ENCODE measurements at places on chromosomes 5 and 9.

DNA sequence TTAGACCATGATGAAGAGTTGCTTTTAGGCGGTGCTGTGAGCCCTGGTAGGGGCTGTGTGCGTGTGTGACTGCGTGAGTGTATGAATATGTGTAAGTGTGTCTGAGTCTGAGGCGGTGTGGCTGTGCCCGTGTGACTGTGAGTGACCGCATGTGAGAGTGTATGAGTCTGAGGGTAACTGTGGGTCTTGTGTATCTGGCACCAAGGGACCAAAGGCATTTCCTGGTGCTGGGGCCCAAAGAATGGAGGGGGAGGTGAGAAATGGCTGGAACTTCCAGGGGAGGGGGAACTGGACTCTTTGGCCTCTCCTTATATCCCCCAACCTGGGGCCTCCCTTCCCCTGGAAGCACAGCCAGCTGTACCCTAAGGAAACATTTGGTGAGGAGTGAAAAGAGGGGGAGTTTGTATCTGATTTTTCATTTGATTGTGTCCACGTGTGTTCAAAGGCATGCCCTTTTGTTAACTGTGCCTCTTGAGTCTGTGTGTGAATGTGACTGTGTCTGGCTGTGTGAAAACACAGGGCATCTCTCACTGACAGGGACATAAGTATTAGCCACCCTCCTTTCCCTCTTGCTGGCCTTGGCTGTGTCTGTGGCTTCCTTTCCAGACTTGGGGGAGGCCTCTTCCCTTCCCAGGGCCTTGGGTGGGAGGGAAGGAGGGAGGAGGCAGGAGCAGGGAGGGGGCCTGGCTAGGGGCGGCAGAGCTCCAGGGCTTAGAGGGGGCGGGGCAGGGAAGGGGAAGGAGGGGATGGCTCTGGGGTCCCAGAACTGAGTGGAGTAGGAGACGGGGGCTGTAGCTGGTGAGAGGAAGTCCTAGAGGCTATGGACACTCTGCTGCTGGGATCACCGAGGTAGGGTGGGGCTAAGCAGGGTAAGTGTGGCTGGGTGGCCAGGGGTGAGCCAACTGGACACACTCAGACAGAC lies 1.4 kb downstream of the IL11RA start:
- no peak for DNase-seq

- DNase-seq = no peak
Measured at GRCh38 chr9:6924988-6925563, 167.3 kb downstream of the KDM4C start.

DNA sequence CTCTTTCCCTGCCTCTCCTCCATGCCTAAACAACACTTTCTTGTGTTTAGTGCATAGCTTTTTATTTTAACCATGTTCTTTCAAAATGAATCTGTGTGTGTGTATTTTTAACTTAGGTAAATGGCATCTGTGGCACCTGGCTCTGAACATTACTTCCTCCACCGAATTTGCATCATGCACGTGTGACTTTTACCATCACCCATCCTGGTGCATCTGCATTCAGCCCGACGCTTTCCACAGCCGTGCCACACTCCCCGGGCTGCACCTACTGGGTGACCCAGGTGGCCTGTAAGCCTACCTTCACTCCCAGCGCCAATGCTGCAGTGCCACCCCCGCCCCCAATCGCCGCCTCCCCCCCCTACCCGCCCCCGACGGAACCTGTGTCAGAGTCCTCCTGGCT lies 12.7 kb upstream of the FCN1 start:
- DNase-seq = no peak

DNA sequence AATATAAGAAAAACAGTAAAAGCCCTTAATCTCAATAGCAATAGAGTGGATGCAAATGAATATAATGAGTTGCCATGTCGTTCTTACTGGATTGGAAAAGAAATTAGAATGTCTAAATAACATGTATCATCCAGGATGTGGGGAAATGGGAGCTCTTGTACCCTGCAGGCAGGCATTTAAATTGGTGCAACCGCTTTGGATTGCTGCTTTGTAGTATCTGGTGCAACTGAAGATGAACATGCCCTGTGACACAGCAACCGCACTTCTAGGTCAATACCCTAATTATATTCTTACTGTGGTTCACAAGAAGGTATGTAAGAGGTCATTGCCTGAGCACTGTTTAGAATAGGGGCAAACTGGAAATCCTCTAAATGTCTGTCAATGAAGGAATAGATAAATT lies 18.9 kb downstream of the MRPS30 start:
- no peak for DNase-seq

DNA sequence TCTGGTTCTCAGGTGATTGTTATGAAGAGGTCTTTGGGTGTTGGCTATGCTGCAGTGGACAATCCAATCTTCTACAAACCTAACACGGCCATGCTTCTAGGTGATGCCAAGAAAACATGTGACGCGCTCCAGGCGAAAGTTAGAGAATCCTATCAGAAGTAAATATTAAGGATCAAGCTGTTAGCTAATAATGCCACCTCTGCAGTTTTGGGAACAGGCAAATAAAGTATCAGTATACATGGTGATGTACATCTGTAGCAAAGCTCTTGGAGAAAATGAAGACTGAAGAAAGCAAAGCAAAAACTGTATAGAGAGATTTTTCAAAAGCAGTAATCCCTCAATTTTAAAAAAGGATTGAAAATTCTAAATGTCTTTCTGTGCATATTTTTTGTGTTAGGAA lies 101.3 kb downstream of the NNT start:
- DNase-seq = no peak

GRCh38 chr9:21852754-21853153 lies 50.3 kb downstream of the MTAP start:
- DNase-seq = no peak

- DNase-seq = no peak
Measured at GRCh38 chr5:173671121-173671949, 54.9 kb upstream of the BOD1 start.

DNA sequence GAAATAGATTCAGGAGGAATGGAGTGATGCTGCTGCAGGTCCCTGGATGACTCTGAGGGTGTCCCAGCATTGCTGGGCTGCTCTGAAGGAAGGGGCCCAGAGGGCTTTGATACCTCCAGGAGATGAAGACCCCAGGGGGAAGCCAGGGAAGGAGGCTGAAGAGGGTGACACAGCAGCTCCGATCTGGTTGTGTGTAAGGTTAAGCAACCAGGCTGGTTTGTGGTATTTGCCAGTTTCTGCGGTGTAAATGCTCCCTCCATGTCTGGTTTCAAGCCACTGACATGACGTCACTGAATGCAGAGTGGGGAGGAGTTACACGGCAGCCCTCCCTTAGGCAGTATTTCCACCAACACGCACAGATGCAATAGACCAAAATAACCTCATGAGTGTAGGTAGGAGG lies 40.0 kb upstream of the ORM1 start:
- no peak for DNase-seq

DNA sequence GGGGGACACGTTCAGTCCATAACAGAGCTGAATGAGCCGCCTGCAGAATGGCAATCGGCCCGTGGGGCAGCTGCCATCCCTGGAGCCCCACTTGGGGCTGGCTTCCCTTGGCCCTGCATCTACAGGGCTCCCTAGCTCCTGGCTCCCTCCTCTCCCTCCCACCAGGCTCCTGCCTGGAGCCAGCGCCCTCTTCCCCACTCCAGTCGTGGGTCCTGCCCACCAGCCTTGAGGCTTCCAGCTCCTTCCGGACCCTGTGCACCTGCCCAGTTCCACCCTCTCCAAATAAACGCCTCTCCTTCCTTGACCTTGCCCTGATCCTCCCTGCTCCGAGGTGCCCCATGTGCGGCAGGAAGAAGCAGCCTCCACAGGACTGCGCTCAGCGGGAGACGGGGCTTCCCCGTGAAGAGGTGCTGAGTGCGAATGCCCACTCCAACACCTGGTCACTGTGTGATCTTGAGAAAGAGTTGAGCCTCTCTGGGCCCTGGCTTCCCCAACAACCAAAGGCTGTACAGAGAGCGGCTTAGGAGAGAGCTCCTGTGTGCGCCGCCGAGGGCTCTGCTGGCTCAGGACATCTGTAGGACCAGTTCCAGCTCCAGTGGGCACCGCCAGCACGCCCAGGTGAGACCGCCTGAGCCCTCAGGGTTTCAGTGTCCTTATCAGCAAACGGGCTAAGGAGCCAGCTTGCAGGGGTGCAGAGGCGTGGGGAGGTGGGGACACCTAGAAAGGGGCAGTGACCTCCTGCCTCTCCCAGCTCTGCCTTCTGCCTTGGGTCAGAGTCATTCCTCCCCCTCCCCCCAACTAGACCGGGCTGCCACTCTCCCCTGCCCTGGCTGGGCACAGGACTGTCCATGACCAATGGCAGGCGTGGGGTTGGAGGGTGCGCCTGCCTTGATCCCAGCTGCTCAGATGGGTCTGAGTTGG lies 12.1 kb downstream of the C9orf50 start:
- no peak for DNase-seq

DNA sequence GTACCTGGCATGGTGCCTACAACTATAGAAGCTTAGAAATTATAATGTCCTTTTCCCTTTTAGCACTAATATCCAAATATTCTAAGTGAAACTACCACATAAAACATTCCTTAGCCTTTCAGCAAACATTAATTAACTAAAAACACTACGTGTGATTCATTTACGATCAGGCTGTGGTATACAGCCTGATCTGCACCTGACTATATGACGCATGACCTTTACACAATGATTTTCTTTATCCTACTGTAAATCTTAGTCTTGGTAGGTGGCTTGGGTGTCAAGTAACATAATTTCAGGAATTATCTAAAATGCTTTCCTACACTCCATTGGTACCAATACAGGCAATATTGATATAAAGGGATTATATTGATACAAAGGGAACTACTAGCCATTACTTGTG lies 686.7 kb downstream of the DTWD2 start:
- no peak for DNase-seq

DNA sequence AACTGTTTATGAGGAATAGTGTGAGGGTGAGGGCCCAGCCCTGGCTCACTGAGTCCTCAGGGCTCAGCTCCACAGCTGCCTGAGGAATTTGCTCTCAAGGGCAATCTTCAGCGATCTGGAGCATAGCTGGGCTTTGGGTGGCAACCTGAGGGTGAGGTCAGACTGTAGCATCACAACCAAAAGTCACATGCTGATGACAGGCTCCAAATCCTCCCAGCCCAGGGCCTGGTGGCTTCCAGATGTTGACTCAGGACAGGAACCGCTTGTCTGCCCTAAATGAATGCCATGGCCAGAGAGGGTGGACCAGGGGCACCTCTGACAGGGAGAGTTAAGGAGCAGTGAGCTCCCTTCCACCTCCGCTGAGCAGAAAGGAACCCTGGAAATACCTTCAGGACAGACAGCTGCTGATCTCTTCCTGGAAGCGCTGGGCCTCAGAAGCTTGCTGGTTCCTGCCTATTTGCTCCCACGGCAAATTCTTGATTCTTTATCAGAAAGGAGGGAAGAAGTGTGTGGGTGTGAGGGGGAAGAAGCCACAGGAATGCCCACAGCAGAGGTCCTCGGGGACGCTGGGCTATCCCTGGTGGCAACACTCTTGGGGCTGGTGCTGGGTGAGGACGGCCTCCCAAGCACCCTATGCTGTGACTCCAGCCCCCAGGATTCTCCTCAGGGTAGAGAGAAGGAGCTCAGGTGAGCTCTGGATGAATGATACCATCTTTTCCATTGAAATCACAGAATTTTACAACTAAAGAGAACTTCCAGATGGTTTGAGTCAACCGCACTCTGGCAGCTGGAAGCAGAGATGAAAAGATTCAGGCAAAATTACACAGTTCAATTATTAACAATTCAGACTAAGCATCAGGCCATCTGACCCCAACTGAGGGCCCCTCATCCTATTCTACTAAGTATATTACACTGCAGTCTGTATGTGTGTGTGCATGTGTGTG lies 13.8 kb upstream of the CTSL start:
- DNase-seq = no peak

GRCh38 chr5:149441986-149442385 lies 62.9 kb upstream of the IL17B start:
- no peak for DNase-seq

GRCh38 chr5:39730699-39731098 lies 305.9 kb upstream of the DAB2 start:
- DNase-seq = no peak

GRCh38 chr5:79834098-79834753 lies 144.6 kb downstream of the CMYA5 start:
- DNase-seq = no peak

DNA sequence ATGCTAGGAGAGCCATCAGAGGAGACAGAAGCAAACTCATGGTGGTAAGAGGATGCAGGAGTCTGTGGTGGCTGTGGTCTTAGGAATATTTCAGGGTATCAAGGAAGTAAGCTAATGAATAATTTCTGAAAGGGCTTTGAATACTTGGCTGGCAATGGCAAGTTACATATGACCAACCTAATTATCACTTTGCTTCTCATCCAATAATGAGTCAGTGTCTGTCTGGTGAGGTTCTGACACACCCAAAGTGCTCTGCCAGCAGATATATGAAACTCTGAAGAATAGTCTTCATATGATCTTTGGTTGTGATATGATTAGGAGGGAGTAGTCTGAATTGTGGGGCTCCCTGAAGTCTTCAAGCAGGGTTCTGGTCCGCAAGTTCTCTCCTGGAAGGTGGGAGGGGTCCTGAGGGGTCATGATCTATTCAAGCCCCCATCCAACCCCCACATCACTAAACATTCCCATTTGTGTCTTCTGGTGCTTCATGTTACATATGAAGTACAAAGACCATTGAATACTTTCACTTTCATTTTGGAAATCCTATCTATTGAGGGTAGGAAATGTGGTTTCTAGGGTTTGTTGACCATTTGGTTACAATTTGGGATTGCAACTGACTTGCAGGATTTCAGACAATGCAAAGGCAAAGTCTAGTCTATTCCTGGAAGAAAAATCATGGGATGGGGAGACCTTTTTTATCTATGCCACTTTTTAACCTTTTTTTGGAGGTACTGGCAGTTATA lies 199.9 kb upstream of the CDKN2B start:
- no peak for DNase-seq

DNA sequence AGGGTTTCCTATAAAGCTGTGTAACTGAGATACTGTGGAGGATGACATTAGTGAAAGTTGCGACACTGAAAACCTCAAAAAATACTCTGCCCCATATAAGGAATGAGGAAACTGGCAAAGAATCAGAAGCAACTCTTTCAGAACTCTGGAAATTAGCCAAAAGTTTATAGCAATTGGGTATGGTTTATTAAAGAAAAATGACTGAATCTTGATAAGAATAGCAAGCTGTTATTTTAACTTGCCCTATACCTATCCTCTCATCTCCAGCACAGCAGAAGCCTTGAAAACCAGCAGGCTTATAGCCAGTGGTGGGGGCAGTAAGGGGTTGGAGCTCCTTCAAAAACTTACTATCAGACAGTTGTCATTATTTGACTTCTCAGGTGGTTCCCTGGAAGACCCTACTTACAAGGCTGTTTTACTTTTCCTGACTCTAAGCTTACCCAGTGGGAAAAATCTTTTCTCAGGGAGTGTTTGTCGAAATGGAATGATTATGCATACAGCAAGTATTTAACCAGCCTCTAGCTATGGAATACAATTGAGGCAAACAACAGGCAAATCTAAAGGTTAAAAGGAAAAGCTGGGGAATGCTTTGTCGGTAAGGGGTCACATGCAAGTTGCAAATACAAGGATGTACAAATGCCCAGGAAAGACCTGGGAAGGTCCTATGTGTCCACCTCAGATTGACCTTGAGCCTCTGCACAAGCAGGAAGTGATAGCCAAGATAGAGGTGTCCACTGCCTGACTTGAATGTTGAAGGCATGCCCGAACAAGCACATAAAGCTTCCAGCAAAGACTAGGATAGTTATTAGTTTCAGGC lies 21.0 kb upstream of the FAM151B start:
- DNase-seq = no peak

GRCh38 chr9:70228611-70229010 lies 30.2 kb upstream of the SMC5 start:
- DNase-seq = no peak

- no peak for DNase-seq
Measured at GRCh38 chr5:53023969-53024368, 34.8 kb downstream of the ITGA2 start.

GRCh38 chr5:148998174-148998797 lies 64.6 kb downstream of the SH3TC2 start:
- no peak for DNase-seq

Data from cortex of kidney (tissue), 1 donor.